EH (cell line): ENCODE measurements at places on chromosomes 6 and 20.

GRCh38 chr20:39453890-39454289 lies 491.7 kb downstream of the DHX35 start:
- no peak for DNase-seq

- DNase-seq, result no peak
These were observed 1.5 kb upstream of the SNRNP48 start for GRCh38 chr6:7588506-7588905.

DNA sequence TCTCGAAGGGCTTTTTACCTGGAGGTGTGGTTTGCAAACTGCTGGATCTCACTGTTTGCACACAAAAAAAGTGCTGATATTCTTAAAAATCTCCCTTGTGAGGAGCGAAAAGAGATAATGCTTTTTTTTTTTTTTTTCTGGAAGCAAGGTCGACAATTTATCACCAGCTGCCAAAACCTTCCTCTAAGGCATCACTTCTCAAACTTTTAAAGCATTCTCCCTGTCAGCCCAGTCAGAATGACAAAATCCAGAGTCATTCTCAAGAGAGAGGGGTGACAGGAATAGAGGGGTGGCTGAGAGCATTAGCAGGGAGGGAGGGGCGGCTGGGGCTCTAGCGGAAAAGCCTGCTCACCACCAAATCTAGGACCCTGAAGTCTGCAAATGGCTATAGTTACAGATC lies 137.2 kb upstream of the ARMC2 start:
- no peak for DNase-seq

DNA sequence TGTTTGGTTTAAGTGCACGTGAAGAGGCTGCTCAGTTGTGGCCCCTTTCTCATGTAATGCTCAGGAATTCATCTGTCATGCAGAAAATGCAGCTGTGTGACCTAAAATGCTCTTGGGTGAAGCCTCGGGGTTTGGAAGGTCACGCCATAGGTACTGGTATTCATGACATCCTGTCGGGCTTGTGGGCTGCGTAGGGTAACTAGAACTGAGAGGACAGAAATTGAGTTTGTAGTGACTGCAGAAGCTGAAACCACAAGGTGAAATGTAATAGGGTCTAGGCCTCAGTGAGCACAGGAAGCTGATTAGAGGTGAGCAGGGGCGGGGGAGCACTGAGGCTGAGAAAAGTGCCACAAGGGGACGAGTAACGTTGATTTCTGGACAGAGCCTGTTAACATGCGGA lies 128.8 kb downstream of the SOBP start:
- DNase-seq, result no peak

GRCh38 chr6:134936476-134936875 lies 13.4 kb downstream of the ALDH8A1 start:
- peak; percentile 59 for DNase-seq

DNA sequence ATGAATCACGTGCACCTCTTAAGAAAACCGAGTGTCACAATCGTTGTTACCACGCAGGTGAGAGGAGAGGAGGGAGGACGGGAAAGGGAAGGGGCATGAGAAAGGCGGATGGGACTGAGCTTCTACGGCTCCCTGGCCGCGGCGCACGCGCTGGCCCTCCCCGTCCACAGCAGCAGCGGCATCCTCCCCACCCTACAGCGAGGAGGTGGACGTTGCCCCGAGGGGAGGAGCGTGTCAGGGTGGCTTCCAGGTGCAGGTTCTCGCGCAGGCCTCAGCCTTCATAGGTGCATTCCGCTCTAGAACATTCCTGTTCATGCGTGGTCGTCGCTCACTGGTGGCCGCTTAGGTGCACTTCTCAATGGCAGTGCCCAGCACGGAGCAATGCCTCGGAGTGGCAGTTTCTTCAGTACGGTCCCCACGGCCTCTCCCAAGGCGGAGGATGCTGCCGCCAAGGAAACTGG lies 29.7 kb upstream of the AFDN start:
- DNase-seq, result no peak

DNA sequence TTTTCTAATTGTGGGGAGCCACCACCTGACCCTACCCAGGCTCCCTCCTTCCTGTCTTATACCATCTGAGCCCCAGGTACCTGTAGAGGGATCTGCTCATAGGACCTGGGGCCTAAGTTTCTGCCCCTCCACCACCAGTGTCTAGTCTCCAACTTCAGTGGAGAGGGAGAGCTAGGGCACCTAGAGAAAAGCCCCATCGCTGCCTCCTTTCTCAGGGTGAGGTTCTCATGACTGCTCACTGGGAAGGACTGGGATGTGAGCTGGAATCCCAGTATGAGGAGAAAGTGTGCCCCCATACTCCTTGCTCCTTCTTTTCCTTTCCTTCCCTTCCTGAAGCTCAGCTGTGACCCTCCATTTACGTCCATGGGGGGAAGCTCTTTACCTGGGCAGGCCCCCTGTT lies 231.6 kb downstream of the LRFN2 start:
- no peak for DNase-seq

- peak; percentile 46 for DNase-seq
These were observed 259.2 kb downstream of the ADGB start for GRCh38 chr6:146857980-146858347.

- no peak for DNase-seq
These were observed 50.0 kb upstream of the RNGTT start for GRCh38 chr6:89013438-89013837.

DNA sequence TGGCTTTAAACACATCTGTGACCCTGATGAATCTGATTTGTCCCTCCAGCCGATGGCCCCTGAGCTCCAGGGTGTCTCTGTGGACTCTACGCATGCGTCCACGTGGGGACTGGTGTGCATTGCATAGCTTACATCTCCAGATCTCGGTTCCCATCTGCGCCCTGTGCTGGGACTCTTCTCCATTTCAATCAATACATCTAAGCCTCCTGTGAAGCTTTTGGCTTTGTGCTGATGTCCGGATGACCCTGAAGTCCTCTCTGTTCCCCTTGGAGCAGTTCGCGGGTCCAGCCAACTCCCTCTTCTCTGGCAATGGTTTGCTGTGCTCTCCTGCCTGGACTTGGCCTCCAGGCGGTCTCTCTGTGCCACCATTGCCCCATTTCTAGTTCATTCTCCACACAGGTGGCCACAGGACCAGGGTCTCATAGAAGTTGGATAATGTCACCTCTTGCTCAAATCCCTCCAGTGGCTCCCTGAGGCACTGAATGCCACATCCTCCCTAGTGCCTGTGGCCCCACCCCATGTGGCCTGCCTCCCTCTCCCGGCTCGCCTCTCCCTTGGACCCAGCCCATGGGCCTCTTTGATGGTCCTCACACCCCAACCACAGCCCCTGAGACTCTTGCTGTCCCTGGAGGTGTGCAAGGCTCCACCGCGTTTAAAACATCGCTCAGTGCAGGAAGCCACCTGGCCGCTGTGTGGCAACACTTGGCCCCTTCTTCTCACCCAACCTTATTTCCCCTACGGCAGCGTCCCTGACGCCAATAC lies 155.4 kb downstream of the SYCP2 start:
- DNase-seq, result no peak

DNA sequence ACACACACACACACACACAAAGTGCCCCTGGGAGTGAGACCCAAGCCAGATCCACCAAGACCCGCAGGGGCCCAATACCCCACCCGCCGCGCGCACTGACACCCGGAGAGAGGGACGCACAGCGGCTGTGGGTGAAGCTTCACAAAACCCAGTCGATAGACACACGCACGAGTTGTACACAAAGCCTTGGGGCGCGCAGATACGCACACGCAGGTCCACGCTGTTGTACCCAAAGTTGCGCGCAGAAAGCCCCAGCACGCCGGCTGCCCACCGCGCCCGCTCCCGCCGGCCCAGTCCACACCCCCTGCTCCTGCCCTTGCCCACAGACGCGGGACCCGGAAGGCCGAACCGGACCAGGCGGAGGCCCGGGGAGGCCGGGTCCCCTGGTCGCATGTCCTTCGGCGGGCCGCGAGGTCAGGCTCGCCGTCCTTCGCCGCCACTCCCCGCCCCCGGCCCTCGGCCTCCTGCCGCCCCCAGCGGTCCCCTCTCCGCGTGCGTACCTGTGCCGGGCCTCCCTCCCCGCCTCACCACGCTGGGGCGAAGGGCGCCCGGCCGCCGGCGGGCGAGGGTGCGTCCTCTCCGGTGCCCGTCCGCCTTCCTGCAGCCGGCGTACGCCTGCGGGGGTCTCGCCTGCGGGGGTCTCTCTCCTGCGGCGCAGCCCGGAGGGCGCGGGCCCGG lies at the start of gene TMEM74B:
TMEM74B (minus strand) TSS at position 344 of the 678 bp plus-strand sequence. CDS start 1,180 bp downstream, outside the sequence.
- no peak for DNase-seq

- DNase-seq, result no peak
These were observed 3.5 kb downstream of the PLEKHG1 start for GRCh38 chr6:150603176-150603575.

DNA sequence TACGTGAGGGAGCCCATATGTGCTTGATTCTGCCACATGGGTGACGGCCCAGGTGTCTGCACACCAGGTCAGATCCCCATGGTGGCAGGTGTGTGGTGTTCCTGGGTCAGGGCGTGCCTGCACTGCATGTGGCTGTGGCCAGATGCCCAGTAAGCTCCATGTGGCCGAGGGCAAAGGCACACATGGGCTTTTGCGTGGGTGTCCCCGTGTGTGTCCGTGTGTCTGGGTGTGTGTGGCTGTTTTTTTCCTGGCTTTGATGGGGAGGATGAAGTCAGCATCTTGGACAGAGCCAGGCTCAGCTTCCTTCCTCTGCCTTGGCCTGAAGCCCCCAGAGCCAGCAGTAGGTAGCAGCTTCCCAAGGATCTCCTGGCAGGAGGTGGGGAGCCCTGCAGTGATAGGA lies 1.5 kb upstream of the TNXB start:
- no peak for DNase-seq

- no peak for DNase-seq
These were observed 53.1 kb downstream of the NINL start for GRCh38 chr20:25532015-25532751.

DNA sequence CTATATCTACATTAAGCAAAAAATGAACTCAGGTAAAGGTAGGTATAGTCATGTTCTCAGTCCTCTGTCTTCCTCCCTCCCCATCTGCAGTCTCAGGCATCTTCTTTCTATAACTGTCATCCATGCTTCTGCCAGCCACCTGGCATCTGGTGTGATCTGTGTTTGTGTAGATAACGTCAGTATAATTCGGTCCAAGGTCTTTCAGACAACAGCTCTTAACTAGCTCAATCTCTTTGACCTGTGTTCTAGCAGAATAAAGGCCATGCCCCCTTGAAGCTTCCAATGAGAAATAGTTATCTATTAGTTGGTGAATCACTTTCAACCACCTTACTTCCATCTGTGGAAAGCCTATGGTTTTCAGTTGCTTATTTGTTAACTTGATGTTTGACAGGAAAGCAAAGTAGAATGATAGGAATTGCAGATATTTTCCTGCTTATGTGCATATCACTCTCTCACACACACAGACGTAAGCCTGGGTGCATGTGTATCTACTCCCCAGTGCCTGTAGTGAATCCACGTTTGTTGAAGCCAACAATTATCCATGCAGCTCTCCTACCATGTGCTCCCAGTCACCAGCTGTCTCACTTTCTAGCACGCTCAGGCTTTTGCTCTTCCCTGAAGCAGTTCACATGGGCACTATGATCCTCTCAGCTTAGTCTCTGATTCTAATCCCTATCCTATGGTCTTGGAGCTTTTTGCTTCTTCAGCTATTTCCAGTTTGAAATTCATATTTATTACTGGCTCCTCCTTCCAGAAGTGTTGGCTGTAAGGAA lies 433.7 kb upstream of the MANEA start:
- no peak for DNase-seq

DNA sequence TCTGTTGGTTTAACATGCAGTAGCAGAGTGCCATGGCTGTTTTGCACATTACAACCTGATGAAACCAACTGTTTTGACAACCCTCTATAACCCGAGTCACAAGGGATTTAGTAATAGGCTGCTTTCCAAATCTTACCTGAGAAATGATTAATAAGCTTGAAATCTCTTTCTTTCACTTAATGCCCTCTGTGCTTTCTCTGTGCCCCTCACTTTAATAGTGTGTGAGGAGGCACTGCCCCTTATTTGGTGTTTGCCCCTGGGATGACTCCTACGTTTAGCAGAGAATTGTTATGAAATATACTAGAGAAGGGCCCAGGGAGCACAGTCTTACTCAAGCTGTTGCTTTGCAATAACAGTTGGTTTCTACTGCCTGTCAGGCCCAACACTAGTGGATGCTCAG lies 31.0 kb upstream of the PTCHD4 start:
- DNase-seq, result no peak

- DNase-seq, result no peak
These were observed 443.2 kb upstream of the JARID2 start for GRCh38 chr6:14802514-14803160.

- peak; percentile 86 for DNase-seq
These were observed 7.7 kb upstream of the KLHL31 start for GRCh38 chr6:53673162-53673727.

- DNase-seq, result peak; percentile 63
These were observed 638 bp downstream of the BLCAP start for GRCh38 chr20:37526839-37527637.

DNA sequence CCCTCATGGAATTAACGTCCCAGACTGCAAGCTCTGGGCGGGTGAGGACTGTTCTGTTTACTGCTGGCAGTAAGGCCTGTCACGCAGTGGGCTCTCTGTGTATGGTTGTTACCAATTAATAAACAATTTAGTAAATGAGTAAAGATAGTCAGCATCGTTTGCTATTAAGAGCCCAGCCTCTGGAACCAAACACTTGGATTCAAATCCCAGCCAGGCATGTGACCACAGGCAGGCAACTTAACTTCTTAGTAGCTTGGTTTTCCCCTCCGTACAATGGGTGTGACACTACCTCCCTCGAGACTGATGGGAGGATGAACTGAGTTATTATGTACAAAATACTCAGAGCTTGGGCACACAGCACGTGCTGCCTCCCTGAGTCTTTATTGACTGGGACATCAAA lies 137.7 kb upstream of the ARMC2 start:
- DNase-seq, result no peak

GRCh38 chr6:119296036-119297035 lies 53.2 kb downstream of the MAN1A1 start:
- no peak for DNase-seq

DNA sequence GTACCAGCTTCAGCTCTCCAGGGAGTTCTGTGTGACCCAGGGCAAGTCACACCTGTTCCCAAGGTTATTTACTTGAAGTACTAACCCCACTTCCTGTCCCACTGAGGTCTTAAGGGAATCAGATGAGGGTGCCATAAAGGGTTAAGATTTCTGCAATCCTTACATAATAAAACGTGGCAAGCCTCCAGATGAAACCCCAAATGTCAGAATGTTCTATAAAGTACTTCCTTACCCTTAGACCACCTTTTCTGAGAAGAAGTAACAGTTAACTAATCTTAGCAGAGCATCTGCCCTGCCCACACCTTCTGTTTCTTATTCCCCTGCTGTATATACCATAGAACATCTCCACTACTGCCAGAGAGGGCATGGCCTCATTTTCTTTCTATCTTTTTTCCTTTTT lies 6.0 kb upstream of the AVP start:
- no peak for DNase-seq

- no peak for DNase-seq
These were observed 820 bp upstream of the TREML2 start for GRCh38 chr6:41201764-41202173.
